ENCODE measurements at places on chromosomes 2 and 18.
A peak's percentile ranks its signal among the peaks of the same experiment; 100 is the strongest.

DNA sequence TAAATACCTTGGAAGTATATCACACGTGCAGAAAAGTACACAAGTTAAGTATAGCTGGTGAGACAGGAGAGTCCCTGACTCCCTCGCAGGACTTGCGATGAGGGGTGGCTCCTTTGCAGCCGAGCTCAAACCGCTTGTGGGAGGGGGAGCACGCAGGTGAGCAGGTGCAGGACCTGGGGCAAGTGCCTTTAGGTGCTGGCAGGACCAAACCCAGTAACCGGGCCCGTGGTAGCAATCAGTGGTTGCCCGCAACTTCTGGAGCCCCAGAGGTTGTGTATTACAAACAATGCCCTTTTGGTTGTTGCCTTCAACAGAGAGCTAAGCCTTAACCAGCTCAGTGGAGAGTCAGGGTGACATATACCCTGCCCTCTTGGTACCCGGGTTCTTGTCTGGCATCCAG, 132.8 kb downstream of the PARD3B start:
- no peak for DNase-seq

- no peak for DNase-seq
Observed at GRCh38 chr2:149064856-149065630, 26.5 kb downstream of the LYPD6B start.

GRCh38 chr2:160109939-160110673, 47.7 kb upstream of the PLA2R1 start:
- peak; percentile 67 for DNase-seq

DNA sequence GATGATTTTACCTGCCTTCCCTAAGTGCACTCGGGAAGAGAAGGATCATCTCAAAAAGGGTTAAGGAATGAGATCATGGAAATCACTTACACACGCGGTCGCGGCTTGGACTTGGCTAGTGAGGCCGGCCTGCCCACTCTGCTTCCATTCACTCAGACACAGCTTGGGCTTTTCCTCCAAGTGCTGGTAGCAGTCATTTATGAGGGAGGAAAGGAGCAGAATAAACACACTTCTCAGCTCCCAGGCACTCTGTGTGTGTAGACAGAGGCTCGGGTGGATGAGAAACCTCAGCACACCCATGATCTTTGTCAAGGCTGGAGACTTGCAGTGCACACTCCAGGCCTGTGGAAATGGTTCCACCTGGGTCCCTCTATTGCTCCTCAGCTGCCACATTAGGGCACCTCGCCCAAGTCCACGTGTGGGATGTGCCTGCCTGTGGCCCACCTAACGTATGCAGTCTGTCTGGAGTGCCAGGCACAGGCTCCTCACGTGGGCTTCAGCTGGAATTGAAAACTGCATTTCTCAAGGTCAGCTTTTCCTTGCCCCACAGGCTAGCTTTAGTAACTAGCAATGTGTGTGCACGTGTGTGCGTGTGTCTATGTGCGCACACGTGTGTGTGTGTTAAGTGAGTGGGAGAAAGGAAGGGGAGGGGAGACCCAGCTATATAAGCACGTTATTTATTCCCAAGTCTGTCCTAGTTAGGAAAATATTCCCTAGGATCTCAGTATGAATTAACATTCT, 288.4 kb downstream of the SOX11 start:
- DNase-seq, result peak; percentile 18

GRCh38 chr2:96962567-96963203, 23.7 kb downstream of the FAM178B start:
- DNase-seq, result no peak

Measured in right lung (tissue), 10 donors.